ENCODE measurements at places on chromosomes 3 and 15. TPM values are rescaled to one million over a fixed set of nuclear protein-coding genes. Genes with fewer than 3 reads are reported as not detected.
A peak's percentile ranks its signal among the peaks of the same experiment; 100 is the strongest.

DNA sequence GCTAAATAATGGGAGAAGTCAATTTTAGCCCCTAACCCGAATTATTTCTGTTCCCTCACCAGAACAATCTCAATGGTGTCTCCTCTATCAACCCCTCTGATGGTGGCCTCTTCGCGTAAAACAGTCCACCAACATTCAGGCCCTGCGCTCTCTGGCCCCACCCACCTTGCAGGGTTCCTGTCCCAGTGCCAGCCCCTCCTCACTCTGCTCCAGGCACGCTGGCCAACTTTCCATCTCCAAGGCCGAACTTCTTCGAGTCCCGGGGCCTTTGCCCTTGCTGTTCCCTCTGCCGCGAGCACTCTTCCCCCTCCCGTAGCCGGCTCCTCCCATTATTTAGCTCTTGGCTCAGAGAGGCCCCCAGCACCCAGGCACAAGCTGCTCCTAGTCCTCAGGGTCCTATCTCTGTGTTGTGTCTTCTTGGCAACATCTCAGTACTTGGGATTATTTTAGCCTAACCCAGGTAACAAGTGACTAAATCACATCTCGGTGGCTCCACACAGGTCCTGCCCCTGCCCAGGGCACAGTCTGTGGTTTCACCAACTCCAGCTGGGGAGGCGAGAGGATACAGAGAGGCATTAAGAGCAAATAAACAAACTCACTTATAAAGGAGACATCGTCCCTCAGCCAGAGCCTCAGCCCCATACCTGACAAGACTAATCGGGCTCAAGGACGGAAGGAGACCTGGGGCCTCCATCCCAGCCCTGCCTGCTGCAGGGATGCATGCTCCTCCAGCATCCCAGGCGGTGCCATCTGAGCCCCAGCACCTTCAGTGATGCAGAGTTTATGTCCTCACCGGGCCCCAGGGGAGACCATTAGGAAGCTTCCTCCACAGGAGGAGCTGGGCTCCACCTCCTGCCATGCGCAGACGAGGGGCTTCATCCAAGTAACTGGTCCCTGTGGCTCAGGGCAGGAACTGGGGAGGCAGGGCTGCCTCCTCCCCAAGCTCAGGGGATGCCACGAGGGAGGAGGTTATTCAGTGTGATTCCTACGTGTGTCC, 19.7 kb upstream of the IQSEC1 start:
- H3K27me3 ChIP-seq: no peaks in the 10 kb centered on the region
- no peak for DNase-seq
- H3K36me3 ChIP-seq: no peaks in the 10 kb centered on the region
- H3K4me3 ChIP-seq: no peak overlapping the region
- H3K4me1 ChIP-seq: peaks cover 7% of the 10 kb centered on the region
- no peak overlapping the region for H3K27ac ChIP-seq

DNA sequence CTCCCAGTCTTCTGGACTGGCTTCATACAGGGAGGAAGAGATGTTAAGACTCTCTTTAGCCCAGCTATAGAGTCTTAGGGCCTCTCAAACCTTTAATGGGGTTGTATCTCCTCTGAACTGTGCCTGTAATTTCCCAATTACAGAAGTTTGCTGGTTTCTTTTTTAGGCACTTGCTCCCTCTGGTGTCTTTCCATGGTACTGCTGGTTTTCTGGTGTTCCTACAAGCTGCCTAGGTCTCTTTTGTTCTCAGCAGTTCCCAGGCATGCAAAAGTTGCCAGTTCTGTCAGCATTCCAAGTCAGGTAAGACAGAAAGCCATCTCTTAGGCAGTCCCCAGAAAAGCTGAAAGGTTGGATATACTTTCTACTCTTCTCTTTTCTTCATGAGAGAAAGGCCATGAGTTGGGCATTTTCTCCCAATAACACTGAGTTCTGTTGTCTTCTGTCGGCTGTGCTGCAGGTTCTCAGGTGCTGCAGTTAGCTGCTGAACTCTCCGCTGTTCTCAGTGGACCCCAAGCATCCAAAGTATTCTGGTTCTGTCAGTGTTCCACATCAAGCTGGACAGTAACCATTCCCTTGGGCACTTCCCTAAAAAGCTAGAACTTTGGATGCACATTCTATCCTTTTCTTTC, 54.4 kb upstream of the EHHADH start:
- peak; percentile 51 for DNase-seq
- H3K4me1 ChIP-seq: no peaks in the 10 kb centered on the region
- H3K4me3 ChIP-seq: no peak overlapping the region
- H3K27me3 ChIP-seq: no peaks in the 10 kb centered on the region

DNA sequence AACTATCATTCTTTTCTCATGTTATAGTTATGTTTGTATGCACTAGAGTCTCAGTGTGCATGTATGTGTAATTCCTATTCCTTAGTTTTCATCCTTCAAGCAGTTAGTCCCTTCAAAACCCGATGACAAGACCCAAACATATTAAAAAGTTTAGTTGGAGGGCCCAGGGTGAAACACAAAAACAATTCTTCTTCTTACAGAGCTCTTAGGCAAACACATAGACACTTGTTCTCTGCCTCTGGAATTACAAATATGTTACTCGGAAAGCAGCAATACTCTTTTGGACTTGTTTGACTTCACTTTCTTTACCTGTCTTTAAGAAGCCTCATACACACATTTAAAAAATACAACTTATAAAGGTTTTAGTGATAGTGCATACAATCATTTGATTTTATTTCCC, 763 bp upstream of the CNTN6 start:
- no peak for DNase-seq
- H3K4me3 ChIP-seq: no peak overlapping the region
- no peaks in the 10 kb centered on the region for H3K36me3 ChIP-seq
- H3K27me3 ChIP-seq: no peaks in the 10 kb centered on the region
- no peak overlapping the region for H3K27ac ChIP-seq

PDIA3 gene
- total RNA-seq: 435 TPM

TMOD3 gene
- total RNA-seq: 78.8 TPM

All from HCT116 (cell line).